ENCODE measurements at places on chromosomes 1 and 21.

DNA sequence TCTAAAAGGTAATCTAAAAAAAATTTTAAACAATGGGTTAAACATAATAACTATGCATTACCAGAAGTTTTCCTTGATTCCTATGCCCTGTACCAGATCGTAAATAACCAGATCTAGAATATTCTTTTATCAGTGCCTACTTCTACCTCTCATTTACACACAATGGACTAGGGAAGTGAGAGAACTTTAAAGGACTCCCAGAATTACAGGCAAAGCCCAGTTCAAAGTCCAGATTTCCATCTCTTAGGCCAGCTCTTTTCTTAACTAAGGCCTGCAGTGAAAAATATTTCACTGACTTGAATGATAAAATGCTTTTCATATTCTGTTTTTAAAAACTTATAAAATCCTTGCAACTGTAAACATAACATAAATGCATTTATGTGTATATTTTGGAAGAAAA lies 32.6 kb downstream of the ESRRG start:
- no peak for DNase-seq

GRCh38 chr1:232937741-232938375 lies 12.6 kb upstream of the NTPCR start:
- DNase-seq: no peak

GRCh38 chr21:33231526-33231925 lies 1.8 kb downstream of the IFNAR2 start:
- no peak for DNase-seq

DNA sequence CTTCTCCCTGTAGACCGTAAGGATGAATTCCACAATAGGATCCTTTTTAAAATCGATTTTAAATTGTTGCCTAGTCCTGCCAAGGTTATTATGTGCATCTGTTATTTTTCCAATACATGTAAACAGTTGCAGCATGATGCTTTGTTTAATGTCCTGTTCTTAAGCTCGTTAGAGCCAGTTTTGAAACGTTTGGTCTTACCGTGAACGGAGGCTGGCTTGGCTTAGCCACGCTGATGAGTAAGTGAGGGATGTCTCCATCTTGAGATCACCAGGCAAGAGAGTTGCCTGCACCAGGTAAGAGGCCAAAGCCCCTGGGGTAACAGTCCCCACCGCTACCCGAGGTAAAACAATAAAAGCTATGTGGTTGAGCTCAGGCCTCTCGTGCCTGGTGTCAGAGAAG lies 17.3 kb downstream of the CSTB start:
- no peak for DNase-seq

- DNase-seq: no peak
Measured at GRCh38 chr1:69814926-69815325, 247.2 kb downstream of the LRRC7 start.

- DNase-seq: no peak
Measured at GRCh38 chr1:79679916-79680315, 673.4 kb upstream of the ADGRL4 start.

DNA sequence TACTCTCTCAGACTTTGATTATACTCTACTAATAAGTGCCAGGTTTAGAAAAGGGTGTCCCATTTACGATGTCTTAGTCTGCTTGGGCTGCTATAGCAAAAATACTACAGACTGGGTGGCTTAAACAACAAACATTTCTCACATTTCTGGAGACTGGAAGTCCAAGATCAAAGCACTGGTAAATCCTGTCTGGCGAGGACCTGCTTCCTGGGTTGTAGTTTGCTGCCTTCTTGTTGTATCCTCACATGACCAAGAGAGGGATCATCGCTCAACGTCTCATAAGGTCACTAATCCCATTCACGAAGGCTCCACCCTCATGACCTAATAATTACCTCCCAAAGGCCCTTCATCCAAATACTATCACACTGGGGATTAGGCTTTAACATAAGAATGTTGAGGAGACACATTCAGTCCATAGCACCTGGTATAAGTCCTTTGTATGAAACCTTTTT lies 12.0 kb downstream of the PRDX6 start:
- no peak for DNase-seq

GRCh38 chr21:45327441-45328197 lies 39.9 kb upstream of the POFUT2 start:
- no peak for DNase-seq

DNA sequence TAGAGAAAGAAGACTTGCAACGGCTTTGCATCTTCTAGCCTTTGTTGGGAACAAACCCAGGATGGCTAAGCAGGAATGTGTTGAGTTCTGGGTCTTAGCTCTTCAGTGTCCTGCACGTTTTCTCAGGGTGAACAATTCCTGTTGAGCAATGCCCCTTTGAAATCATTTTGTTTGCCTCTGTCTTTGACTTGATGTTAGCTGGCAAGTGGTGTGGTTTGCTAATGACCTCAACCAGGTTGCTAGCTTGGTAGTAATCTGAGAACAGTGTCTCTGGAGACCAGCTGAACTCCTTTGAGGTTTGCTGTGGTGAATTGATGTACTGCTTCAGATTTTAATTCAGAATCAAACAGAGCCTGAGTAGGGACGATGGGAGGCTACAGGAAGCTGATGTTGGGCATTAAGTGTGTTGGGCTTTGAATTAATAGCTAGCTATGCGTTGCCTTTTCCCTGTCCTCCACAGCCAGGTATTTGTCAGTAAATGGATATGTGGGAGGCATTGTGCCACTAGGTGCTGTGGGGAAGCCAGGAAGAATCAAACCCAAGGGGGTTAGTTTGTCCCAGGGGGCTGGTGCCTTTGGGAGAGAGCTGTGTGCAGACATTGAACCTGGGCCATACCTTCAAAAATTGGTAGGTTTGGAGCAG lies 23.3 kb upstream of the SRSF10 start:
- DNase-seq: no peak

DNA sequence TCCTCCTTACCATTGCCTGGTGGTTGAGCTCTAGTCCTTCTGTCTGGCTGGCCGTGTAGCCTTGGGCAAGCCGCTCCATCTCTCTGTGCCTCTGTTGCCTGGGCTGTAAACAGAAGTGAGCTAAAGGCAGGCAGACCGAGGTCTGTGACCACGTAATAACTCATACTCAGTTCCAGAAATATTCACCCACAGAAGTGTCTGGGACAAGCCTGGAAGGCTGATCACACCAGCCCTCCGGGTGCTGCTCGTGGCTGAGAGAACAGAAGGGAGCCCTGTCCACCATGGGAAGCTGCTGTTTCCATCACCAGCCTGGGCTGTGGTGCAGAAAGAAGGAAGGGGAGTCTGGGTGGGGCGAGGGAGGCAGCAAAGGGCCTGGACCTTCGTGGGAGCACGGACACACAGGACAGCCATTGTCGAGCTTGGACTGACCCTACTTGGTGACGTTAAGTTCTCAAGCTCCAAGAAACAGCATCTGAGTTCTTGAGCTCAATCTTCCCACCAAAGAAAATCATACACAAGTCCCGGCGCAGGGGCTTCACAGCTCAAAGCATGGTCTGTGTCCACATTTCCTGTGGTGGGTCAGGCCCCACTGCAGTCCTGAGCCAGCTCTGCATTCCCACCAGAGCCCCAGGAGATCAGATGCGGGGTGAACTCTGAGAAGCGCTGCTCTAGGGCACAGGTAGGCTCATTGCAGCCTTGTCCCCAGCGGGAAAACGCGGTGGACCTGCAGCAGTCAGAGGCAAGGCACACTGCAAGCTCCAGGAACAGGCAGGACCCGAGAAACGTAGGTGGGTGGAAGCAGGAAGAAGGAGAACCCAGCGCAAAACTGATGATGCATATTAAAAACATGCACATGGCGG lies 61.8 kb downstream of the RUNX3 start:
- no peak for DNase-seq

DNA sequence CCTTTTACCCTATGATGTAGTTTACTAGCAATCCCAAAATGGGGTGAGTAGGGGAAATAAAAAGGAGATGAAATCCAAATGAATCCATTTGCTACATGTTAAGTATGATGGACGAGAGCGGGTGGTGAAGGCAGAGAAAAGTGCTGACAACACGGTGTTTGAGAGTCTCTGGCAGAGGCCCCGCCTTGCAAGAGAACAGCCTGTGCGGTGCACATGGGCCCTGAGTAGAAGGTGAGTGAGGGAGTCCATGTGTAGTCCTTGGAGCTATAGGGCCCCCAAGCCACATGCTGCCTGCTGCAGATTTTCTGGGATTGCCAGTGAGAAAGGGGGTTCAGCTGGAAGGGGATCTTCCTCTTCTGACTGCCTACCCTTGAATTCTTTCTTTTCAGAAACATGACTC lies 177.1 kb downstream of the TNR start:
- no peak for DNase-seq

GRCh38 chr1:64471218-64472039 lies 1.5 kb downstream of the CACHD1 start:
- no peak for DNase-seq

- DNase-seq: no peak
Measured at GRCh38 chr1:43976045-43976444, 1.3 kb downstream of the ATP6V0B start.

GRCh38 chr1:19552291-19553010 lies 67.1 kb upstream of the CAPZB start:
- DNase-seq: no peak

Data from T-helper 9 cell (primary cell).